ENCODE measurements at places on chromosomes 4 and X. TPM values are rescaled to one million over a fixed set of nuclear protein-coding genes. Genes with fewer than 3 reads are reported as not detected.

- DNase-seq = no peak
Observed at GRCh38 chr4:60648774-60649173, 551.4 kb upstream of the ADGRL3 start.

GRCh38 chr4:6031846-6032245 lies 13.6 kb upstream of the C4orf50 start:
- no peak for DNase-seq

- DNase-seq = no peak
Observed at GRCh38 chr4:100635899-100636298, 118.1 kb upstream of the EMCN start.

DNA sequence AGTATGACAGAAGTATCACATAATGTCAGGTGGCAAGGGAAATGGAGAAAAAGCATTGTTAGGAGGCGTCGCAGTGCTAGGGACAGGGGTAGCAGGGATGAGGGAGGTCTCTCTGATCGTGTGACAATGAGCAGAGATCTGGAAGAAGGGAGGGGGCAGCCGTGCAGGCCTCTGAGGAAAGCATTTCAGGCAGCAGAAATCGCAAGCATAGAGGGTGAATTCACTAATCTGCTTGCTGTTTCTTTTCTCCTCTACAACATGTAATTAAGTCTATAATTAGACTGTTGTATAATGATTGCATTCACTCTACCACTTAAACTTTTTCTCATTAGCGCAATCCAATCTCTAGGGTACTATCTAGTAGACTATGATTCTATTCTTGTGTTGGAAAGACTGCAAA lies 9.1 kb downstream of the CYP4V2 start:
- no peak for DNase-seq

DNA sequence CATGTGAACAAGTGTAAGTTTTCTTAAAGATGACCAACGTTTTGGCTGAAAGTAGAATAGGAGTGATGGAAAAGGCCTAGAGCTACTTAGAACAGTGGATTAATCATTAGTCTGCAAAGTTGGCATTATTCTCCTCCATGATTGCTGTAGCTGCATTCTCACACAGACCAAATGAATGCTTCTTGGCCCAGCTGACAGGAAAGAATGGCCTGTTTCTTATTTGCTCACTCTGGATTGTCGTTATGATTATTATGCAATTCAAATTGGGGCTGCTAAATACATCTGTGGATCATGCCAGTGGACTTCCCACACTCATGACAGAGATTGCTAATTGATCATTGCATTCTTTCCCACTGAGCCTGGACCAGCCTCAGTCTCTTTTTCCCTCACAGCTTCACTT lies 285.0 kb downstream of the STIM2 start:
- DNase-seq = no peak

DNA sequence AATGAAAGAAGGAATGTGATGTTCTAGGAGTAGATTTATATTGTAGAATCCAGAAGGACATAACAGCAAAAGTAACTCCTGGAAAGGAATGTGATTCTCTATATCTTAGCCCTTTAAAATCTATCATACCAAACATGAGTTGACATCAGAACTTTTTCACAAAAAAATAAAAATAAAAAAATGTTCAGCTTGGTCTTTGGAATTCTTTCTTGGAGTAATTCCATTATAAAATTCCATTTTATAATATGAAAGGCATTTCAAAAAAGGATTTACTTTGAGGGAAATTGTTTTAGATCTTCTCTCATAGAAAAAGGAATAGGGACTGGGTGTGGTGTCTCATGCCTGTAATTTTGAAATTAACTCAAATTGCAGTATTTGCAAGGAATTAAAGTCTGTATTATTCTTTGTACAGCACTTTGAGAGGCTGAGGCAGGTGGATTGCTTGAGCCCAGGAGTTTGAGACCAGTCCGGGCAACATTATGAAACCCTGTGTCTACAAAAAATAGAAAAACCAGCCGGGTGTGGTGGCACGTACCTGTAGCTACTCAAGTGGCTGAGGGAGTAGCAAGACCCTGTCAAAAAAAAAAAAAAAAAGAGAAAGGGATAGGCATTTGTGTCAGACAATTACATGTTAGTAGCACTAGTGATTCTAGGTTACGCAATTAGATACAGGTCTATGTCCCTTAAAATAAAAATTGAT lies 134.9 kb downstream of the SLC4A4 start:
- no peak for DNase-seq

DNA sequence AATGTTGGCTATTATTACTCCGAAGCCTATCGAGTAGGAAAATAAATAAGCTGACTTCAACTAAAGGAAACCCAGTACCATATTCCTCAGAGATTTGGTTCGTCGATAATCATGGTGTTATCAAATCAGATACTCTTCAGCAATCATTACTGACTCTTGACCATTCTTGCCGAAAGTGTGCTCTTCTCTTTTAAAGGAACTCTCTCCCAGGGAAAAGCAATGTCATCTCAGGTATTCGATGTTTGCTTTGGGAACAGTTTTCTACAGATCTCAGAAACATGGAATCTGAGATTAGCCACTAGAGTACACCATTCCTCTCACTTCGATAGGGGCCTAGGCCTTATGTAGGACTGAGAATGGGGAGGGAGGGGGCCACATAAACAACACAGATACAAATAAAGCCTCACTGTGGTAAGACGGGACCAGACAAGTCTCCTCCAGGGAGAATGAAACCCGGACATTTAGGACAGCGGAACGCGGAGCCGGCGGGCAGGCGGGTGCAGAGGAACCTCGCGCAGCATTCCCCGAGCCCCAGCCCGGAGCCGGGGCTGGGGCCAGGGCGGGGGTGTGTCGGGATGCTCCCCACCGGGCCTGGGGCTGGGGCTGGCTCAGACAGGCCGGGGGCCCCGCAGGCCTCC lies 581 bp downstream of the DNAJB14 start:
- no peak for DNase-seq

Gene SLBP
- total RNA-seq = 12.3 TPM

Gene LRBA
- total RNA-seq = 26.7 TPM

Gene ZDHHC15
- 0.13 TPM for total RNA-seq

DNA sequence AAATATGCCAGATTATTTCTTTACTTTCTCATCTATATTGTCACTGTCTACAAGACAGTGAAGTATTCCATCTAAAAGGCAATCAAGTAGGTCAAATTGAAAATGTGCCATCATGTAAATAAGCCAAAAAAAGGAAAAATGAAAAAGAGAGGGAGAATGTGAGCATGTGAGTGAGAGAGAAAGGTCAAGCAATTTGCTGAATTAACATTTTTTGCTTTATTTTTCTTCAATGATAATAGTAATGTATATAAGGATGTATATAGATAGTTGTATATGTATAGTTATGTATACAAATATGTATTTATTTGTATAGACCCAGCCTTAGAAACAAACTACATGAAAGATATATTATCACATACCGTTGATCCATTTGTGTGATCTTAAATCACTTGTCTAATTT lies 11.5 kb downstream of the CXCL8 start:
- DNase-seq = no peak

GRCh38 chrX:134172588-134173259 lies 64.3 kb upstream of the CCDC160 start:
- peak; percentile 41 for DNase-seq

- peak; percentile 16 for DNase-seq
Observed at GRCh38 chr4:8326206-8326605, 56.7 kb downstream of the HTRA3 start.

Gene SLC25A43
- 7.3 TPM for total RNA-seq

DNA sequence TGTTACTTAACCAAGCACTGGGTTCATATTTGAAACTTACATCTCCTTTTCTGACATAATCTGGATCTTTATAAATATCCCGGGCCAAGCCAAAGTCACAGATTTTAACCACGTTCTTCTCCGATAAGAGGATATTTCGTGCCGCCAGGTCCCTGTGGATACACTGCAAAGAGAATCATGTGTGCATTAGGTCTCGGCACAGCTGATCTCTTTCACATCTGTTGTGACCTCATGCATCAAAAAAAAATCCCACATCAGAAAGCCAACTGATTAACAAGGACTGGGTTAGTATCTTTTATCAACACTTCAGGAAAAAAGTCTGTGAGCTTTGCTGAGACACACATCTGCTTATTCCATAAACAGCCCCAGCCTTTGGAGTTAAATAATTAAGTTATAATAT lies 35.5 kb downstream of the KDR start:
- DNase-seq = no peak

Measured in left lobe of liver (tissue), 2 donors.